ENCODE measurements at places on chromosomes 4 and X.
A peak's percentile ranks its signal among the peaks of the same experiment; 100 is the strongest.

GRCh38 chr4:135838889-135839288 is 1637.3 kb upstream of the PABPC4L start:
- no peak for DNase-seq

GRCh38 chrX:122817321-122817955 is 366.6 kb upstream of the GRIA3 start:
- no peak for DNase-seq

DNA sequence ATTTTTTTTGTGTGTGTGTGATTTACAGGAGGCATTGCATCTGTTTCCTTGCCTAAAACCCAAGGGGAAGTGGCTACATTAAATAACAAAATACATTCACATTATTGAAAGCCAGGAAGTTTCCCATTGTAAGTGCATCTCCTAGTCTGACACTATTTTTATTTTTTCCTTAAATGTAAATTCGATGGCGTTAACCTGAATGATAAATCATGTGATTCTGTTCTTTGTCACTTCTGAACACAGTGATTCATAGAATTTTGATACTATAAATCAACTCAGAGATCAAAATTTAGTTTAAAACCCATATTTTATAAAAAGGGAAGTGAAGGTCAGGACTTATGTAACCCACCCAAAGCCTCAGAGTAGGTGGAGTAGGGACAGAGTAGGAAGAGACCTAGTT is 258.1 kb downstream of the GABRG1 start:
- DNase-seq, result no peak

GRCh38 chr4:100082852-100083251 is 107.4 kb downstream of the DDIT4L start:
- no peak for DNase-seq

DNA sequence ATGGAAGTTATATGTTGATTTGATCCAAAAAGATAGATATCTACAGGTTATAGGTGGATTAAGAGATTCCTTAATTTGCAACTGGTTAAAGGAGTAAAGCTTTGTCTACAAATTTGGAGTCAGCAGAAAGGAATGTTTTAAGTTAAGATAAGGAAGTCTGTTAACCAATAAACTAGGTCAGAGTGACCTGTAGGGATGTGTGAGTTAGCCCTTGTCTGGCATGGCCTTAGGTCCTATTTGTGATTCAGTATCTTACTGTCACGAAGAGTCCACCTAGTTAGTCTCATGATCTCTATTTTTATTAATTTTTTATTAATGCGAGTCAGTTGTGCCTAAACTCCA is 230.8 kb downstream of the INPP4B start:
- no peak for DNase-seq

- DNase-seq, result no peak
Measured at GRCh38 chr4:5971078-5971450, 47.2 kb downstream of the C4orf50 start.

GRCh38 chr4:141028024-141028529 is 105.2 kb downstream of the RNF150 start:
- DNase-seq, result no peak

DNA sequence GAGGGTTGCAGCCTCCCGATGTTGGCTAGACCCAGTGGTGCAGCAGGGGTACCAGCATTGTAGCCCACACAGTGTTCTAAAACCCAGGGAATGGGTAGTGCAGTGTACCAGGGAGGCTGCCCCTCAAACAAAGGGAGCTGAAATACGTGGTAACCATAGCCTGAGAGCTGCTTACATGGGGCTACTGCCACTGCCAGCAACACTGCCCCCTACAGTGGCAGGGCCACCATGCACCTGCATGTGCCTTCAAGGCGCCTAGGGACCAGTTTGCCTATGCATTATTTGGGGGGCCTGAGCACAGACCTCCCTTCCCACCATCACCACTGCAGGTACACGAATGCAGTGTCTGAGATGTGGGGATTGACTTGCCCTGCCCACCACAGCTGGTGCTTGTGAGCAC is 21.0 kb upstream of the BMP15 start:
- no peak for DNase-seq

GRCh38 chr4:4344915-4345527 is 41.9 kb upstream of the NSG1 start:
- DNase-seq, result peak; percentile 83

DNA sequence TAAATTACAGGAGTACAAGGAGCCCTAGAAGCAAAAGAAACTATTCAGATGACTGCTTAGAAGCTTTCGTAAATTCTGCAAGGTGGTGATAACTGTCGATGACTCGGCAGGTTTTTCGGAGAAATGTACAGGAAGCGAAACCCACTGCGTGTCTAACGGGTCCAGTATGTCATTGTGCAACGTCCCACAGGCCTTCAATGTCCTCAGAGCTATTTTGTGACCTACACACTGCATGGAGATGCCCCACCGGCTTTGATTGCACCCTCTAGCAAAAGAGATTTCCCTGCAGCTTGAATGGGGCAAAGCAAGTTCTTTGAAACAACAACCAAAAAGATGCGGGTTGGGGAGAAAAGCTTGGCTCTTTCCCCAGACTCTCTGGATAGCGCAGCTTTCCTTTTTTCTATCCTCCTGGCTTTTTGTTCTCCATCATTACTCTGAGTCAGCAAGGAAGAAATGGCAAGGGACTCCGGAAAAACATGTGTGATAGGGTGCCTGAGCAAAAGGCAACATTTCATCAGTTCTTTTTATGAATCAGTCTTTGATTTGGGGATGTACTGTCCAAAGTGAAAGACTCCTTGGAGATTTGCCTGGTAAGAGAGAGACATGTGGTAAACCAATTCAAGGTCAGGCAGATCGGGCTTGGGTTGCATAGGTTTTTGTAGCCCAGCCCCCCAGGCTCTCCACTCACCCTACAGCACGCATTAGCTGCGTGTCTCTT is 112.0 kb upstream of the TBL1X start:
- DNase-seq, result peak; percentile 46

DNA sequence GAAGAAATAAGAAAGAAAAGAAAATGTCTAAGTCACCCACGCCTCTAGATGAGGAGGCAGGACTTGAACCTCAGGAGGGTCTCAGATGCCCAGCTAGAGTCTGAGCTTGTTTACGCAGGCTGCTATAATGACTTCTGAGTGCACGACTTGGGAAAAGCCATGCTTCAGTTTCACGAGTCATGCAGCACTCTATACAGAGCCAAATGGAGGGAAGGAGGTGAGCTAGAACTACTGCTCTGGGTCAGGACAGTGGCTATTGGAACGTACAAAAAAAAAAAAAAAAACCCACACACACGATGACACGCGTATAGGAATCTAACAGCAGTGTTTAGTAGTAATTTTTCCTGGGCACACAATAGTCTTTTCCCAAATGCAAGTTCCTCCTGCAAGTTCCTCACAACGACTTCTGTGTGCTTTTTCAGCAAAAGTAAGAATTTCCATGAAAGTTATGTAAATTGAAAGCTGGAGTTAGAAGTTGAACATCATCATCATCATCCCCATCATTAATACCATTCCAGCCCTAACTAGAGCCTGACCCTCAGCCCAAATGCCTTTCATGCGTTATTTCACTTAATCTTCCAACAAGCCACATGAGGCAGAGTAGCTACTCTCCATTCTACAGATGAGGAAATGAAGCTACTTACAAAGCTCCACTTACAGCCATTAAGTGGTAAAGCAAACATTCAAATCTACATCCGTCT is 36.6 kb downstream of the IRF2 start:
- peak; percentile 52 for DNase-seq

DNA sequence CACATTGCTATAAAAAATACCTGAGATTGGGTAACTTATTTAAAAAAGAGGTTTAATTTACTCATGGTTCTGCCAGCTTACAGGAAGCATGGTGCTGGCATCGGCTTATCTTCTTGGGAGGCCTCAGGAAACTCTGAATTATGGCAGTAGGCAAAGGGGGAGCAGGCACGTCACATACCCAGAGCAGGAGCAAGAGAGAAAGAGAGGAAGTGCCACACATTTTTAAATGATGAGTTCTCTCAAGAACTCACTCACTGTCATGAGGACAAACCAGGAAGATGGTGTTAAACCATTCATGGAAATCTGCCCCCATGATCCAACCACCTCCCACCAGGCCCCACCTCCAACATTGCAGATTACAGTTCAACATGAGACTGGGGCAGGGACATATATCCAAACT is 10.0 kb upstream of the AFF1 start:
- no peak for DNase-seq

DNA sequence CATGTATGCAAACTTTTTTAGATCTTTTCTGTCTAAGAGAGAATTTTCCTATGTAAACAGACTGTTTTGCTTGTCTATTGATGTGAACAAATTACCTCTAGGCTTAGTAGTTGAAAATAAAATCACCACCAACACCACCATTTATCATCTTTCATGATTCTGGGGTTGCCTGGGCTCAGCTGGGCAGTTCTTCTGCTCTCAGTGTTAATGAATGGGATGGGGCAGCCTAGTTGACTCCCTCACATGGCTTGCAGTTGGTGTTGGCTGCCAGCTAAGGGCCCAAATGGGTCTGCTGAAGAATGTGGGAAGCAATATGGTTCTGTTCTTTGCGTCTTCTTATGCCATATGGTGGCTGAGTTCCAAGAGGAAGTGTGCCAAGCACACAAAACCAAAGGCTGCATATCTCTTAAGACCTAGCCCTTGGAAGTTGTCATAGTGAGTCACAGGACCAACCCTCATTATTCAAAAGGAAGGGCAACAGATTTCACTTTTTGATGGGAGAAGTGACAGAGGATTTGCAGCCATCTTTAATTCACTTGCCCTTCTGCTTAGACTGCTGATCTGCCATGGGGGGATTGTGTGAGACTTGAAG is 17.9 kb downstream of the REELD1 start:
- no peak for DNase-seq

DNA sequence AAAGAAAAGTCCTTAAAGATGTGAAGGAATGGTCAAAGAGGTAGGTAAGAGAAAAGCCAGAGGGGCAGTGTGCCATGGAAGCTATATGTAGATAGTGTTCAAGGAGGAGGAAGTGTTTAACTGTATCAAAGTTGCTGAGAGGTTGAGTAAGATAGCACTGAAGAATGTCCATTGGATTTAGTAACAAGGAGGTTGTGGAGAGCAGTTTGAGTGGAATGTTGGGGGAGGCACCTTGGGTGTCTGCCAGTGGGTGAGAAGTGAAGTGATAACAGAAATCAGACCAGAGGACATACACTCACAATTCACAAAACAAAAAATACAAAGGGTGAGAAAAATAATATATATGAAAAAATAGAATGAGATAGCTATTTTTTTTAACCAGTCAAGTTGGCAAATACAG is 121.3 kb upstream of the AMOT start:
- DNase-seq, result no peak

GRCh38 chr4:184796906-184797305 is 28.9 kb downstream of the ACSL1 start:
- no peak for DNase-seq

All from B cell (primary cell).